Stimulated activated CD4-positive, alpha-beta T cell treated with anti-CD3 and anti-CD28 coated beads, Interleukin-4, amount 100 ng/mL, for 1 hour (primary cell): ENCODE measurements at places on chromosomes 5 and 9.

DNA sequence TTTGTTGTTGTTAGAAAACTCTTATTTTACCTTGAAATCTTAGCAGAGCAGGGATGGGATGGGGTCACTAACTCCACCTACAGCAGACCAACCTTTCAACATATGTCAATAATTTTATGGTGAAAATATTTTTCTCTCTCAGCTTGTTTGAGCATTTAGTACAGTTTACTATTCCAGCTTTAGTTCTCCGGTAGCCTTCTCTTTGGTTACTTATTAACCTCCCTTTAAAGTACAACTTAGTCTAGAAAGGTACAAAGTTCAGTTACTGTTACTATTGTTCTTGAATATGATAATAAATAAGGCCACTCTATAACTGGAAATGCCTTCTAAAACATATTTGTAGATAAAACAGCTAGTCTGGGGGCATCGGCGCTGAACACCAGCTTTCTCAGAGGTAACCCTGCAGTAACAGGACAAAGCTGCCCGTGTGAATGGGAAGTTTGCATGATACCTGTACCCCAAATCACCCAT lies 233.3 kb downstream of the PCSK1 start:
- no peak for DNase-seq

DNA sequence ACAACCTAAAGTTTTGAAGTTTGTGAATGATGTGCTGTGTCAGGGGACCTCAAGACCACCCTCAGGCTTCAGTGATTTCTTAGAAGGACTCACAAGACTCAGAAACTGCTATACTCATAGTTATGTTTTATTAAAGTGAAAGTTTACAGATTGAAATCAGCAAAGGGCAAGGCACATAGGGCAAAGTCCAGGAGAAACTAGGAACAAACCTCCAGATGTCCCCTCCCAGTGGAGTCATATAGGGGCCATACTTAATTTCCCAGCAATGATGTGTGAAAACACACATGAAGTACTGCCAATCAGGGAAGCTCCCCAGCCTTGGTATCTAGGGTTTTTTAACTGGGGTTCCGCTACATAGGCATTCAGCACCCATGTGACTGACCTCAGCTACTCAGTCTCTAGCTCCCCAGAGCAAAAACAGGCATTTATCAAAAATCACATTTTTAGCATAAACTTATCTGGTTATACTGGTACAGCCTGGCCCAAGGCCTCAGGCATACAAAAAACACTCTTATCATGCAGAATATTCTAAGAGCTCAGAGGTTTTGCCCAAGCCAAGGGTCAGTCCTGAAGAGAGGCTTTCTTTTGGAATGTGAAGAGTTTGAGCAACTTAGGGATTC lies 74.7 kb upstream of the ANKRD55 start:
- DNase-seq: no peak

DNA sequence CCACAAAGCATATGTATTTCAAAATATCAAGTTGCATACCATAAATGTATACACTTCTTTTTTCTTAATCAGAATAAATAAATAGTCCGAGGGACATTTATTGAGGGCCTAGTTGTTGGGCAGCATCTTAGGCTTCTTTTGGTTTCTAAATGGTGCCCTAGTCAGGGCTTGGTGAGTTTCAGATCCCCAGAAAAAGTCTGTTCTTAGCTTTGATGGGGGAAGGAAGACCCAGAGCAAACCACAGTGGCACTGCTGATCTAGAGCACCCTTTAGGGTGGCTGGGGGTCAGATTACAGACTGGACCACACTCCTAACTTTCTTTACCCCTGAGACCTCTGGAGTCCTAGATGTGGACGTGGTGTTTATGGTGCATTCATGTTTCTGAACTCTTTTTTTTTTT lies 97.8 kb downstream of the C9orf152 start:
- no peak for DNase-seq

GRCh38 chr5:99765011-99765410 lies 770.2 kb upstream of the FAM174A start:
- DNase-seq: no peak

- no peak for DNase-seq
These were observed 53.2 kb upstream of the C5orf58 start for GRCh38 chr5:170179626-170180025.

DNA sequence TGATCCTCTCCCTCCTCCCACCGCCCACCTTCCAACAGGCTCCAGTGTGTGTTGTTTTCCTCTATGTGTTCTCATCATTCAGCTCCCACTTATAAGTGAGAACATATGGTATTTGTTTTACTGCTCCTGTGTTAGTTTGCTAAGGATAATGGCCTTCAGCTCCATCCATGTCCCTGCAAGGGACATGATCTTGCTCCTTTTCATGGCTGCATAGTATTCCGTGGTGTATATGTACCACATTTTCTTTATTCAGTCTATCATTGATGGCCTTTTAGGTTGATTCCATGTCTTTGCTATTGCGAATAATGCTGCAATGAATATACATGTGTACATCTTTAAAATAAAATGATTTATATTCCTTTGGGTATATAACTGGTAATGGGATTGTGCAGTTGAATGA lies 80.2 kb upstream of the C5orf63 start:
- no peak for DNase-seq

DNA sequence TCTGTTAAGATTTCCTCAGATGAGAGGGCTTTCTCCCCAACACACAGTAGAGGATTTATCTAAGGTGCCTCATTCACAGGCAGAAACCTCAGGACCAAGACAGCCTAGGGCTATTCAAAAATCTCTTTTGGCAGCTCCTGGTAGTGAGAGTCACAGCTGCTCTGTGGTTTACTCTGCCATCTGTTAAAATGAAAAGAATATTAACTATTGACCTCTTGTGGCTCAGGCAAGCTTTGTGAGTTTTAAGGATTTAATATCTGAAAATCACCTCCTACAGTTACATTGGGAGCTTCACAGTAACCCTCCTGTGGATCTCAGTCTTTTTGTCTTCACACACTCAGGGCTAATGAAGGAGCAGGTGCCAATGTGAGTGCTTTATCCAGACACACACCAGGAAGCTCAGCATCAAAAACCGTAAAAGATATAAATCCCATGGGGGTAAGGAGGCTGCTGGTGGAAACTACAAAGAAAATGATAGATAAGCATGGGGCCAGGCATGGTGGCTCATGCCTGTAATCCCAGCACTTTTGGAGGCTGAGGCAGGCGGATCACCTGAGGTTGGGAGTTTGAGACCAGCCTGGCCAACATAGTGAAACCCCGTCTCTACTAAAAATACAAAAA lies 29.7 kb downstream of the PPP1R2B start:
- DNase-seq: no peak

GRCh38 chr5:138186002-138186447 lies 7.1 kb downstream of the KIF20A start:
- no peak for DNase-seq

DNA sequence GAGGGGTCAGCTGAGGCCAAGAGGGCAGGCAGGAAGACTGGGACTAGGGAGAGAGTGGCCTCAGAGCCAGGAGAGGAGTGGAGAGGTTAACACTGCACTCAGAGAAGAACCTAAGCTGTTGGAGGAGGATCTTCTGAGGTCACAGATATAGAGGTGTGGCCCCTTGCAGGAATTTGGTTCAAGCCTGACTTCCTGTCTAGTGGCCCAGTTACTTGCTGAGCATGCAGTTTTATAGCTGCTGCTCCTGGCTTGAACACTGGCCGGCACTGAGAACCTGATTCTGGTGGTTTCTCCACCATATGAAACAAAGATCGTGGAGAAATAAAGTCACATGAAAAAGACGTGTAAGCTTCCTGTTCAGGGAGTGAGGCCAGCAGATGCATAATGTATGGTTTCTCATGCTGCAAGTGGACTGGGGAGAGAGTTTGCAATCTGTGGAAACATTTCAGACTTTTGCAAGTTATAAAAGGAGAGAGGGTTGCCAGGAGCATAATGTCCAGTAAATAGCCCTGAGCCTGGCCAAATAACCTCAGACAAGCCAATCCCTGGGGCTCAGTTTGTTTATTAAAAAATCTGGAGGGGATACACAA lies 82.6 kb downstream of the GALNT10 start:
- DNase-seq: no peak
